Left ventricle myocardium inferior (tissue), 1 donor: ENCODE measurements at places on chromosomes 1 and 21. TPM values are rescaled to one million over a fixed set of nuclear protein-coding genes. Genes with fewer than 3 reads are reported as not detected.

DNA sequence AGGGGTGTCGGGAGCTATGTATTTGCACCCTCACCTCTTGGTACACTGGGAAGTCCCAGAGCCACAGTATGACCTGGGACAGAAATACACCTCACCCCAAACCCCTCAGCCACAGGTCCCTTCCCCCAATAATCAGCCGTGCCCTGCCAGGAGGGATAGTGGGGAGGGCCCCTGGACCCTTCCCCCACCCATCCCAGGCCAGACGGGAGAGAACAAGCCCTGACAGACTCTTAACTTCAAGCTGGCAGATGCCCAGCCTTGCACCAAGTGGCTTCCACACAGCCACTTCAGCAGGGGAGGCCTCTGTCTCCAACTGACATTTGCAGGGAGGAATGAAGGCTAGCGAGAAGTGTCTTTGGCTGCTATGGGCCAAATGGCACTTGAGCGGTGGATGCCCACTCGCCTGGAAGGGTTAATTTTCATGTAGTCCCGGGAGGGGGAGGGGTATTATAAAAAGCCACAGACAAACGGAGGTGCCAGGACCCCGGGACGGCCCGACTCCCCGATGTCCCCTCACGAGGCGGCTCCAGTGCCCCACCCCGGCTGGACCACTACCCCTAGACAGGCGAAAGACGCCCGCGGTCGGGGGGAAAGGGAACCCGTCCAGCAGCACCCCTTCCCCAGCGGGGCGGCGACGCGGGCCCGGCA lies 495 bp downstream of the SYNC start:
- H3K4me1 ChIP-seq = peaks cover 37% of the 10 kb centered on the region
- H3K27ac ChIP-seq = peak overlapping the region; percentile 94
- DNase-seq = peak; percentile 37

The BTG2 gene
- total RNA-seq = 73.7 TPM

The CTNNBIP1 gene
- 42.6 TPM for total RNA-seq

- peak; percentile 86 for DNase-seq
- H3K27ac ChIP-seq = peak within 1 kb of the TSS; percentile 97
- peaks cover 49% of the 10 kb centered on the region for H3K4me1 ChIP-seq
- peaks cover 17% of the 10 kb centered on the region for H3K36me3 ChIP-seq
- peaks cover 26% of the 10 kb centered on the region for H3K27me3 ChIP-seq
Observed at GRCh38 chr1:981955-982558, at the start of gene PERM1. TSS of gene PERM1 (minus strand) at chr1:982093. CDS start at chr1:981029, 1,064 bp downstream.

The ADORA3 gene
- 3.1 TPM for total RNA-seq

GRCh38 chr1:19605967-19606366 lies 38.1 kb upstream of the NBL1 start:
- peaks cover 9% of the 10 kb centered on the region for H3K36me3 ChIP-seq
- H3K27me3 ChIP-seq = no peaks in the 10 kb centered on the region
- no peak overlapping the region for H3K4me3 ChIP-seq
- H3K4me1 ChIP-seq = peaks cover 95% of the 10 kb centered on the region
- DNase-seq = no peak

GRCh38 chr1:87530042-87530807 lies 201.5 kb downstream of the LMO4 start:
- DNase-seq = no peak
- H3K4me3 ChIP-seq = no peak overlapping the region
- H3K27ac ChIP-seq = no peak overlapping the region
- H3K4me1 ChIP-seq = no peaks in the 10 kb centered on the region
- H3K36me3 ChIP-seq = no peaks in the 10 kb centered on the region
- H3K27me3 ChIP-seq = no peaks in the 10 kb centered on the region

The NUCKS1 gene
- total RNA-seq = 217 TPM

The KRTAP12-4 gene
- not detected for total RNA-seq

DNA sequence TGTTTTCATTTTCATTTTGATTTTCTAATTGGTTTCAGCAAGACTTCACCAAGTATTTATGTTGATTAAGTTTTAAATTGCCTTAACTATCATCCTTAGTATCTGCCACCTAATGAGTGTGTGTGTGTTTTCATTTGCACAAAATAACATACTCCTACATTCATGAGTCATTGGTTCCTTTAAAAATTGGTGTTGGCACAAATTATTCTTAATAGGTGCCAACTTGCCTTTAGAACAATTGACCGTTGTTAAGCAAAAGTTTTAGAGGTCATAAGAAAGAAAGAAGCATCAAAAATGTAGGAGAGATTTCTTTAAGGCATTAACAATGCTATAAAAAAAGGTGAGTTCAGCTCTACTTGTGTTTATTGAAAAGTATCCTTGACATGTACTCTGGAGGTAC lies 77.5 kb downstream of the FNBP1L start:
- H3K4me1 ChIP-seq = no peaks in the 10 kb centered on the region
- H3K4me3 ChIP-seq = no peak overlapping the region
- DNase-seq = no peak

The RCSD1 gene
- total RNA-seq = 42.7 TPM

DNA sequence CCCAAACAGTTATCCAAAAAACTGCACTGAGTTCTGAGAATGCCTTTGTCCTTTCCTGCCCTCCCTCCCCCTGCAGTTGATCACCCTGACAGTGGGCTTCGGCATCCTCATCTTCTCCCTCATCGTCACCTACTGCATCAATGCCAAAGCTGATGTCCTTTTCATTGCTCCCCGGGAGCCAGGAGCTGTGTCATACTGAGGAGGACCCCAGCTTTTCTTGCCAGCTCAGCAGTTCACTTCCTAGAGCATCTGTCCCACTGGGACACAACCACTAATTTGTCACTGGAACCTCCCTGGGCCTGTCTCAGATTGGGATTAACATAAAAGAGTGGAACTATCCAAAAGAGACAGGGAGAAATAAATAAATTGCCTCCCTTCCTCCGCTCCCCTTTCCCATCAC lies 8.8 kb upstream of the NHLH1 start:
- no peaks in the 10 kb centered on the region for H3K27me3 ChIP-seq
- H3K27ac ChIP-seq = no peak overlapping the region
- H3K4me1 ChIP-seq = no peaks in the 10 kb centered on the region
- DNase-seq = no peak
- peaks cover 64% of the 10 kb centered on the region for H3K36me3 ChIP-seq

The S100A12 gene
- total RNA-seq = 2.3 TPM

DNA sequence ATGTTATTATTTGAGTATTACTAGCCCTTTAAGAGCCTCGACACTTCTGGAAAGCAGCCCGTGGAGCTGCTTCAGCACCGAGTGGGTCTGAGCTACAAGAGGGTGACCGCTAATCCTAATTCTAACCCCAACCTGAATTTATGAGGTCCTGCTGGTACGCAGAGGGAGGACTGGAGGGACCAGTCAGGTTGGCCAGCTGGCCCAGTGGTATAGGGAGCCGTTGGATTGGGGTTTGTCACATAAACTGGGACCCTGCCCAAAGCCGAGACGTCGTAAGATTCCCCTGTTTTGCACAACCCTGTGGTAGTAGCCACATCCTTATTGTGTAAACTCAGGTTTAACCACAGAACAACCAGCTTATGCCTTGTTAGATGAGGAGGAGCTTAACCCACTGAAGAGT lies 60.8 kb upstream of the F3 start:
- no peaks in the 10 kb centered on the region for H3K36me3 ChIP-seq
- no peaks in the 10 kb centered on the region for H3K27me3 ChIP-seq
- DNase-seq = no peak

DNA sequence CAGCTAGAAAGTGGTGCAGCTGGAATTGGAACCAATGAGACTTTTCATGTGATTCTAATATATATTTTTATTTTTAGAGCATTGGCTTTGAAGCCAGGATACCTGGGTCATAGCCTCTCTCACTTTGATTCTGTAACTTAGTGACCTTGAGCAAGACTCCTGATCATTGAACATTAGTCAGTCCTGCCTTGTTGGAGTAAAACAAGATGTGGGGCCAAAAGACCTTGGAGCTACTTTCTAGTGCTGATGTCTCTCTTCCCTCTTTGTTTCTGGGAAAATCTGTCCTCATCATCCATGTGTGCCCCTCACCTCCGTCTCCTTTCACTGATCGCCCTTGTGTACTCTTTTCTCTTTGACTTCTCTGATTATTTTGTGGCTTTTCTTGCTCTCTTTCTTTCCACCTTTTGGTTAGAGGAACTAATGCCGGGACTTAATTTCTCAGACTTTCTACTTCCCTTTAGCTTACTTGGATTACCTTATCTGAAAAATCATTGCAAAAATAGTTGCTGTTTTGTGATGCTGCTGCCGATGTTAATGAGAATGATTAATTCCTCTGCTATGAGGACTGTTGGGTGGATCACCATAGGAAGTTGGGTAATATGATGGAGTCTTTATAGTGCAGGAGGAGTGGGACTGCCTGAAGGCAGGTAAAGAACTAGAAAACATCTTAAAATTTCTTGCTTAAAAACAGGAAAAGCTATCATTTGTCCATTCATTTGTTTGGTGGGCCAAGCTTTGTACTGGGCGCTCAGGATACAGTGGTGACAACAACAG lies 72.0 kb downstream of the NOS1AP start:
- no peaks in the 10 kb centered on the region for H3K27me3 ChIP-seq
- peaks cover 22% of the 10 kb centered on the region for H3K4me1 ChIP-seq
- no peaks in the 10 kb centered on the region for H3K36me3 ChIP-seq

- no peak overlapping the region for H3K4me3 ChIP-seq
- H3K27me3 ChIP-seq = no peaks in the 10 kb centered on the region
- no peaks in the 10 kb centered on the region for H3K36me3 ChIP-seq
- no peak overlapping the region for H3K27ac ChIP-seq
- H3K4me1 ChIP-seq = no peaks in the 10 kb centered on the region
- no peak for DNase-seq
Observed at GRCh38 chr1:14149431-14149830, 449.1 kb upstream of the KAZN start.

DNA sequence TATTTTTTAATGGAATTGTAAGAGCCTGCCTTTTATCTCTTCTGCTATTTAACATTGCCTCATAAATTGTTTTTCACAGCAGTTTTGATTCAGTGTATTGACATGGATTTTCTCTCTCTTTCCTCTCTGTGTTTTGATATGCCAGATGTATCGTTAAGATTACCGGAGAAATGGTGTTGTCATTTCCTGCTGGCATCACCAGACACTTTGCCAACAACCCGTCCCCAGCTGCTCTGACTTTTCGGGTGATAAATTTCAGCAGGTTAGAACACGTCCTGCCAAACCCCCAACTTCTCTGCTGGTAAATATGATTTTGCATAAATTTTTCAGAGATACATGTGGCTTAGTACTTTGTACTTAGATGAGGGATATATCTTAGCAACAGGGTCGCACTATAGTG lies 23.1 kb upstream of the DYNLT5 start:
- H3K27ac ChIP-seq = peak overlapping the region; percentile 56
- no peak for DNase-seq
- H3K4me1 ChIP-seq = peaks cover 8% of the 10 kb centered on the region
- no peaks in the 10 kb centered on the region for H3K36me3 ChIP-seq
- no peak overlapping the region for H3K4me3 ChIP-seq
- no peaks in the 10 kb centered on the region for H3K27me3 ChIP-seq

The BGLAP gene
- total RNA-seq = 0.30 TPM

GRCh38 chr1:228515200-228515834 lies 28.1 kb downstream of the RNF187 start:
- H3K27ac ChIP-seq = no peak overlapping the region
- no peaks in the 10 kb centered on the region for H3K4me1 ChIP-seq
- no peak for DNase-seq
- H3K27me3 ChIP-seq = peaks cover 4% of the 10 kb centered on the region
- H3K36me3 ChIP-seq = no peaks in the 10 kb centered on the region

- H3K4me3 ChIP-seq = no peak overlapping the region
- no peaks in the 10 kb centered on the region for H3K4me1 ChIP-seq
- no peak for DNase-seq
- H3K27me3 ChIP-seq = no peaks in the 10 kb centered on the region
- no peaks in the 10 kb centered on the region for H3K36me3 ChIP-seq
Observed at GRCh38 chr1:106480629-106481028, 575.8 kb upstream of the PRMT6 start.

DNA sequence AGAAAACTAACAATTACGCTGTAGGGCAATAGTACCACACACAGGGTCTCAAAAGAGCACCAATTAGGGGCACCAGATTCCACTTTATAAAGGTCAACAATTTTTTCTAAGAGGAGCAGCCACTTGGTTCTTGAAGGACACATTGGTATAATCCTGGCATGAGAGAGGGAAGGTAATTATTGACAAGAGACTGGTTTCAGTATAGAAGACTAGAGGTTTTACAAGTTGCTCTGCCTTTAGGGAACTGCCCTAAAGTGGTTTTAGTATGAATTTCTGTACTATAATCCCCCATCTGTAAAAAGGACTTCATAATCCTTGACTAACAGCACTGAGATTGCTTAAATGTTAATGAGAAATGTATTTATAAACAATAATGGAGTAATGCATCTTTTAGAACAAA lies 648.5 kb upstream of the PTBP2 start:
- H3K4me3 ChIP-seq = no peak overlapping the region
- no peaks in the 10 kb centered on the region for H3K4me1 ChIP-seq
- no peaks in the 10 kb centered on the region for H3K36me3 ChIP-seq
- no peaks in the 10 kb centered on the region for H3K27me3 ChIP-seq
- no peak for DNase-seq

DNA sequence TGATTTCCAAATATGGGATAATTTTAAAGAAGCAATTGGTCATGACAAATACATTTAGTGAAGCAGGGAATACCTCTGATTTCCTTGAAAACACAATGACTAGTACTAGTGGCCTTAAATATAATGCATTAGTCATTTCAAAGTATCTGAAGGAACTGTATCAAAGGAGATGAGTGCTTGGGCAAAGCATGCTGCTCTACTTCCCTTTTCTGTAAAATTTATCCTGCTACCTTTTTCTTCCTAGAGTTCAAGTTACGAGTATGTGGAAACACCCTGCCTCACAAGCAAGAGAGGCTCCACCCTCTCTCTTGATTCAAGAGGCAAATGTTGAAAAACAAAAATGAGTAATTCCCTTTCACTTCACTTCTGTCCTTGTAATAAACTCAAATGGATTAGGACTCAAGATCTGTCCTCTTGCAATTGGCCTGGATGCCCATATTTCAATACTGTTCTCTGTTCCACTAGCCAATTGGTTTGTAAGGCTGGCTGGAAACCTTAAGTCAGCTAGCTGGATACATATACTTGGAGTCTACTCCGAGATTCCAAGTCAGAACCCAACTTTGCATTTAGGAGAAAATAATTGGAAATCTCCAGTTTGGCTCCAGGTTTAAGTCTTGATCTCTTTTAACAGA lies 92.5 kb downstream of the CDC42BPA start:
- H3K27me3 ChIP-seq = no peaks in the 10 kb centered on the region
- no peak overlapping the region for H3K4me3 ChIP-seq
- no peaks in the 10 kb centered on the region for H3K36me3 ChIP-seq
- no peak overlapping the region for H3K27ac ChIP-seq

The HUNK gene
- 0.44 TPM for total RNA-seq

DNA sequence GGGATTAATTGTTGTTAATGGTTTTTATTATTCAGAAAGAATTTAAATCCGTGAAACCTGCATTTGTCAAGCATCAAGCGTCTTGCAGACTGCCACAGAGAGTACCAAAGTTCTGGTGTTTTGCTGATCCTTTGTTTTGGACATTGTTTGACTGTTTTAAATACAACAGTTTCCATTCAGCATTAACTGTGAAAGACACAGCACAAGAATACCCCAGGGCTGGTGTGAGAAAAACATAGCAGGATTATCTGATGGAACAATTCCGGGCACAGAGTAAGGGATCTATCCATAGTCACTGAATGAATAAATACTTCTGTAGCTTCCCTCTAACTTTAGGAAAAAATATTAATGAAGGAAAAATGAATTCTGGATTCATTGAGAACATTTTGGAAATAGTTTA lies 202.3 kb downstream of the LTN1 start:
- no peak overlapping the region for H3K4me3 ChIP-seq
- no peaks in the 10 kb centered on the region for H3K27me3 ChIP-seq
- no peak for DNase-seq
- peaks cover 22% of the 10 kb centered on the region for H3K4me1 ChIP-seq
- H3K27ac ChIP-seq = no peak overlapping the region

The CRYZ gene
- 35.3 TPM for total RNA-seq
